ENCODE measurements at places on chromosomes 16 and 17.

GRCh38 chr17:8161289-8162232 is 1.2 kb downstream of the VAMP2 start:
- no peak for DNase-seq

- DNase-seq, result no peak
These were observed 38.0 kb downstream of the ARHGAP17 start for GRCh38 chr16:24976971-24977677.

DNA sequence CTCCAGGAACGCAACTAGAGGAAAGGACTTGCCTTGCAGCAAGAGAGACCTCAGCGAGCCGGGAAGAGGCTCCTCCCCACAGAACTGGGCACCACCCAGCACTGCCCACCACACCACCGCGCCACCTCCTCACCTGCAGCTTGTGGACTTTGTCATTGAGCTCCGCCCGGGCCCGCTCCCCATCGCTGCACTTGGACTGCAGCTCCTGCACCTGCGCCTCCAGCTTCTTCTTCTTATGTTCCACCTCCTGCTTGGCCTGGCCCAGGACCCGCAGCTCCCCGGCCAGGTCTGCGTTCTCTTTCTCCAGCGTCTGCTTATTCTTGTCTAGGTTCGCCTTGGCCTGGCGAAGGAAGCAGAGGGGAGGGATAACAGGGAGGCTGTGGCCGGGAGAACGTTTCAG is 76.7 kb downstream of the NDE1 start:
- DNase-seq, result no peak

DNA sequence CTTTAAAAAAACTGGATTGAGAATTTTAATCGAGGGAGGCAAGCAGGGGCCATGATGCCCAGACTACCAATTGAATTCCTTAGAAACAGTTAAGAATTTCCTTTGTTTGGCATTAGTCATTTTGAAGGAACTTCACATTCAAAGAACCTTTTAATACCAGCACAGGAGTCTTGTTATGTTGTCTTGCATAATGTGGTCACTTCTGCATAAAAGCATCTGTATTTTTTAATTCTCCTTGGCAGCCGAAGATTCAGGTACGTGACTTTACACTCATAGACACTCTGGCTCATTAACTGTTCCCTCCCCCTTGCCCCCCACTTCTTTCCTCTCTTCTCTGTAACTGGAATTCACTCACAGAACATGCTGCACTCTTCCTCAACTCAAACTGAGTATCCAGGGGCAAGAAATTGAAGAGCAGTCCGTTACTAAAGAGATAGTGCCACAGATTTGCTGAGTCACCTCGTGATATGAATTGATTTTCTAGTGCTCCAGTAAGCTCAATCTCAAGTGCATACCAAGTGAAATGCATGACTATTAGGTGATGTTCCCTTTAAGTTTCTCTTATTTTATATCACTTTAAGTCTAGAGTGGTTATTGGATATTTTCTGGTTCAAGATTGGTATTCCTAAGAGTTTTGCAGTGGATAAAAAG is 572.2 kb upstream of the SOX9 start:
- no peak for DNase-seq

DNA sequence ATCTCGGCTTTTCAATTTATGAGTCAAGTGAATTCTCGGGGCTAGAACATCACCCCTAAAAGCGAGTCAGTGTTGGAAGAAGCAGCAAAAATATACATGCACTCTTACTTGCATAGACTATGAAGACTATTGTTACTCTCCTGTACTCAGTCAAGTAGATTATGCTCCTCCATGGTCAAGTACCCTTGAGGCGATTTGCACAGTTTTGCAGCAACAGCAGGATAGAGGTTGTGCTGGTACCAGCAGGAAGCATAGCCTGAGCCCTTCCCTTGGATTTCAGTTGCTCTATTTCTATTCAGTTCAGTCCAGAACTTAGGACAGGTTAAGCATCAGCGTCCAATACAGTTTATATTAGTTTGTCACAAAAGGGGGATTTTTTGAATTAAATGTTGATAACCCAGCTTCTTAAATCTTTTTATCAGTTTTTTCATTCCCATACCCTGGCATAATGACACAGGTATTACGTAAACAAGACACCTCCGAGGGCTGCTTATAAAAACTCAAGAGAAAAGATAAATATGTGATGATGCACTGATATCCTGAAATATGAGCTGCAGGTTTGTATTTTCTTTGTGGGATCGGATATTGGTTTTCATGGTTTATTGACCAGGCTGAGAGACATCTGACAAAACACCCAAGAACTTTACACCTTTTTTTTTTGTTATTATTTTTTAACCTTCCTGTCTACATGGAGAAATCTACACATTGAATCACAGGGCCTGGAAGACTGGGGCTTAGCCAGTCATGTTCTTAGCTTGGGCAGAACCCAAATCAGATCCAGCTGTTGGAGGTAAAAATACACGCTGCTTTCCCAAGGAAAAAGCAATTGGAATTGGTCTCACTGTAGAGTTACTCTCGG is 144.1 kb downstream of the PITPNC1 start:
- no peak for DNase-seq

GRCh38 chr17:81807839-81808238 is 3.9 kb downstream of the GCGR start:
- no peak for DNase-seq

DNA sequence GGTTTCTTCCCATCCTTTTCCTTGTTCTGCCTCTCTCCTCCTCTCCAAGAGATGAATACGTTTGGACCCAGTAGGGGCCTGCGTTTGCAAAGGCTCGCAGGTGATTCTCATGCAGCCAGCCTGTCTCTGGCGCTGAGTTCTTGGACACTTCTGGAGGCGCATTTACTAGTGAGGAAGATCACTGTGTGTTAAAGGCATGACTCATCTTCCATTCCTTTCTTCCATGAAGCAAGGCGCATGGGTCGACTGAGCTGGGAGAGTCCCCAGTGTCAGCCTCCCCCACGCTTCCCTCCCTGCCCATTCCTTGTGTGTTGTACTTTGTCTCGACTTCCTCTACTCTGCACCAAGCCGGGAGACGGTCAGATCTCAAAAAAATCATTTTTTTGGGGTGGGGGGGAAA is 159.9 kb upstream of the EEF2KMT start:
- no peak for DNase-seq

- DNase-seq, result no peak
These were observed 30.0 kb downstream of the EEF2K start for GRCh38 chr16:22235839-22236745.

DNA sequence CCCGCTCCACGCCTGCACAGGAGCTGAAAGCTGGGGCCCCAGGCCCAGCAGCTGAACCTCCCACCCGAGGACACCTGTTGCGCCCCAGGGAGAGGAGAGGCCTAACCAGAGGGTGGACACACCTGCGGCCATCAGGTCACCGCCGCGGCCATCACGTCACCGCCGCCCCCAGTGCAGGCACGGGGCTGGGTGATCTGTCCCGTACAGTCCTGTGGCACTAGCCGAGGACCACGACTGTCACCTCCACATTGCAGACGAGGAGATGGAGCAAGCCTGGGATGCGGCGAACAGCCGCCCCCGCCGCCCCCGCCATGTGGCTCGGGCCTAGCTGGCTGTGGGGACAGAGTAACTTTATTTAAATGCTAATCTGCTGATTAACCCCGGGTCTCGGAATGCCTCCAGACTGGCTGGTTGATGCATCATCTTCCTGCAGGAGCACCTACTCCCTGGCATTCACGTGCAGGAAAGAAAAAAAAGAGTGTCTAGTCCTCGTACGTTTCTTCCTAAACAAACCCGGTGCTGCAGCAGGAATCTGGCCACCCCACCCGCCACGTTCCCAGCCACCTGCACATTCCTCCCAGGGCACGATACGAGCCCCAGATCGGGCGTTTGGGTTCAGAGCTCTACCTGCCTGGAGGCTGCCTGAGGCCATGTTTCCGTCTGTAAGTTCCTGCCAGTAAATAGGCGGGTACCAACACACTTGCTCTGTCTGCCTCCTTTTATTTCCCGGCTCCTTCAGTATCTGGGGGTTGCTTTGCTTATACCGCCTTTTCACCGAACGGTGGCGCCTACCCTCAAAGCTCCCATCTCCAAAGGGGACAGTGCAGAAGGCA is 29.9 kb downstream of the PIEZO1 start:
- DNase-seq, result peak; percentile 16

GRCh38 chr16:74625500-74626350 is 18.8 kb upstream of the GLG1 start:
- DNase-seq, result peak; percentile 29

DNA sequence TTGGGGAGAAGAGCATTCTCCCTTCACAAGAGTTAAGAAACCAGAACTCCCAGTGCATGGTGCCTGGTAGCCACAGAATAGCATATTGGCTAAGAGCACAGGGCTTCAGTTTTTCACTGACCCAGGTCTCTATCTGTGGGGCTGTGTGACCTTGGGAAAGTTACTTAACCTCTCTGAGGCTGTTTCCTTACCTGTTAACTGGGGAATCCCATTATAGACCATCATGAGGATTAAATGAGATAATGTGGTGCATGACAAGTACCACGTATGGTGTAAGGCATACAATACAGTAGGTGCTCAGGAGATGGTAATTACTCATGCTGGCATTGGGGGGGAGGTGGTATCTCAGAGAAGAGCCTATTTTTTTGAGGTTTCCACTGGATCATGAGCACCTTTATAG is 33.6 kb downstream of the BEAN1 start:
- no peak for DNase-seq

- DNase-seq, result no peak
These were observed 23.7 kb downstream of the CNGB1 start for GRCh38 chr16:57947261-57947660.

- DNase-seq, result no peak
These were observed 19.1 kb downstream of the NPTX1 start for GRCh38 chr17:80457236-80457856.

DNA sequence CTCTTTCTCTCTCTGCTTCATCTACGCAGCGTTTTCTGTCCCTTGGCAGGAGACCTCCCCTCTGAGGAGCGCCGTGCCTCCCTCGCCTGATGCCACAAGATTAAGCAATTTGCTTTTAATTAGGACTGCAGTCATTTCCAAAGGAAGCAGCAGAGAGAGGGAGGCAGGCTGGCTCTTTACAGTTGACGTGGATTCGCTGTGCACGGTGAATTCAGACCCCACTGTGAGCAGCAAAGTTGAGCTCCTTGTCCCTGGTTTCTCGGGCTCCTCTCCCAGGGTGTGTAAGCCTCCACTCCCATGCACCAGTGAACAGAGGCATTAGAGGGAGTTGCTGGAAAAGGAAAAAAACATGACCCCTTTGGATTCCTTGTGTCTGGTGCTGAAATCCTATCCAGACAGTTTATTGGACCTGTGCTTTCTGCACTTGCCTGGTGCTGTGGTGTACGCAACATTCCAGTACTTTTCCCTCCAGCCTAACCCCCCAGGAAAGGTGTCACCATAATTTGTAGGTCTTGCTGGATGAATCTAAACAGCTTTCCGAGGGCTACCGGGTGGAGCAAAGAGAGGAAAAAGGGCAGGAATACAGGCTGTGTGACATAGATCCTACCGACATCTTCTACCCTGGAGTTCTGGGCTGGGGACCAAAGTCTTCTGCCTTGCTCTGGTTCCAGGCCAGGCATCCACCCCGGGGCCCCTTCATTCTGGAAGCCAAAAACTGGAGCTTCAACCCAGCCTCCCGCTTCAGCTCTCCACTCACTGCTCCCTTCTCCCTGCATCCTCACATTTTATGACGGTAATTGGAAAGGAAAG is 171.0 kb downstream of the MAF start:
- DNase-seq, result no peak

DNA sequence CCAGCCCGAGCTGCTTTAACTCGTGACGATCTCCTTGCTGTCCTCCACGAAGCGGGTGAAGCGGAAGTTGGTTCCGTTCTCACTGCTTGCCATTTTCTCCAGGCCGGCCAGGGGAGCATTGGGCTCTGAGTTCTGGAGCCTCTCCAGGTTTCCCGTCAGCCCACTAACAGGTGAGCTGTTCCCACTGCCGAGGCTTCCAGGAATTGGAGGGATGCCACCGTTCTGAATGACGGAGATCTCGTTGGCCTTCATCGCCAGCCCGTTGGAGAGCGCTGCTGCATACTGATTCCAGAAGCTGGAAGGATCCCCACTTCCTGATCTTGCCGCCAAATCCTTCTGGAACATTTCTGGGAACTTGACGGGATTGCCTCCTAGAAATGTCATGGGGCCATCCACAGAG is 14.0 kb downstream of the SALL1 start:
- DNase-seq, result no peak

GRCh38 chr17:75615301-75615700 is 17.9 kb upstream of the SMIM5 start:
- no peak for DNase-seq

DNA sequence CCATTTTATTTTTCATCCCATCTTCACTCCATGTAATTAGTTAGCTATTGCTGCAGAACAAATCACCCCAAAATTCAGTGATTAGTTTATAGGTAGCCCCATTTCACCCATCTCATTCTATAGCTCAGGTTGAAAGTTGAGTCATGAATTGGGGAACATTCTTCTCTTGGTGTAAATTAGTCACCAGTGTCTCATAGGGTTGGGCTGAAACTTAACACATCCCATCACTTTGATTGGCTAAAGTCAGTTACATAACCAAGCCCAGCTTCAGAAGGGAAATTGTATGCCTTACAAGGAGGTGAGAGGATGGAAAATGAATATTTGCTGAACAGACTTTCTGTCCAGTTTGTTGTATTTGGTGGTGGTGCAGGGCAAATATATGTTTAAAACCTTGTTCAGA is 477.5 kb downstream of the WWOX start:
- peak; percentile 44 for DNase-seq
